ENCODE measurements at places on chromosomes 6 and 20.

DNA sequence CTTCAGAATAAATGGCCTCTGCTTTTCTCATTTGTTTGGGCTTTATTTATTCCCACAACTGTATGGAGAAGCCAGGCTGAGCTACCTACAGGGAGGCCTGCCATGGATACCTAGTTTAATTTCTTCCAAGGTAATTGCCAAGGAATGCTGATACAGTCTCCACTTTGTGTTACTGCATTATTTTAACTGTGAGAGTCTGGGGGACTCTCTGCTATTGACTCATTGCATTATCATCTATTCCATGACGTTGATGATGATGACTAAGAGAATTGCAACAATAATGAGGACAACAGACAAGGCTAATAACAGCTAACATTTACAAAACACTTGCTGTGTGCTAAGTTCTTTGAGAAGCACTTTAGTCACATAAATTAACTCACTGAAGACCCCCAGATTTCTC, 88.3 kb upstream of the COL21A1 start:
- no peak for DNase-seq

GRCh38 chr6:102204351-102204750, 810.8 kb downstream of the GRIK2 start:
- DNase-seq = no peak

DNA sequence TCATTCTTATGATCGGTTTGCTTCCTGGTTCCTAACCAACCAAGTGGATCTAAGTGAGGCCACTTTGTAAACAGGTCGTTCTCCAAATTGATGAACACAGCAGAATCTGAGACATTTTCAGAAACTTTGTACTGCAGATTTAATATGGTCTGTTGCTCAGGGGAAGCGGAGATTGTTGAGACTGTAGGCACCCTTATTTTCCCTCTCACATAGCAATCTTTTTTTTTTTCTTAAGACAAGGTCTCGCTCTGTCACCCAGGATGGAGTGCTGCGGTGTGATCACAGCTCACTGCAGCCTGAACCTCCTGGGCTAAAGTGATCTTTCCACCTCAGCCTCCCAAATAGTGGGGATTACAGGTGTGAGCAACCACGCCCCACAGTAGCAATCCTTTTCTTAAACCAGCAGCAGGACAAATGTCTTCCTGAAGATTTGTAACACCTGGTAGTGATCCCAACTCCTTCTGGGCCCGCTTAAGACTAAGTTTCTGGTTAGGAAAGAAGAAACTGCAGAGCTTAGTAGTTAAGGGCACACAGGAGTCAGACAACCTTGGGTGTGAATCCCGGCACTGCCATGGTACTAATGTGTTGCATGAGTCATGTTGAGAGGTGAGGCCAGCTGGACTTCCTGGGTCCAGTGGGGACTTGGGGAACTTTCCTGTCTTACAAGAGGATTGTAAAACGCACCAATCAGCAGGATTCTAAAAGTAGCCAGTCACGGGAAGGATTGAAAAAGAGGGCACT, 48.4 kb upstream of the EZR start:
- no peak for DNase-seq

- peak; percentile 38 for DNase-seq
Measured at GRCh38 chr20:50561379-50562078, 51.3 kb downstream of the PTPN1 start.
